NCI-H187 (cell line): ENCODE measurements at places on chromosomes 1 and 21.

DNA sequence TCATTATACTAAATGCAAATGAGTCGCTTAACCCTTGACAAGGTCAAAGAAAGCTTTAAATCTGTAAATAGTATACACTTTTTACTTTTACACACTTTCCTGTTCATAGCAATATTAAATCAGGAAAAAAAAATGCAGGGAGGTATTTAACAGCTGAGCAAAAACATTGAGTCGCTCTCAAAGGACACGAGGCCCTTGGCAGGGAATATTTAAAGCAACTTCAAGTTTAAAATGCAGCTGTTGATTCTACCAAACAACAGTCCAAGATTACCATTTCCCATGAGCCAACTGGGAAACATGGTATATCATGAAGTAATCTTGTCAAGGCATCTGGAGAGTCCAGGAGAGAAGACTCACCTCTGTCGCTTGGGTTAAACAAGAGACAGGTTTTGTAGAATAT is 62.7 kb downstream of the CAPN2 start:
- DNase-seq = no peak

DNA sequence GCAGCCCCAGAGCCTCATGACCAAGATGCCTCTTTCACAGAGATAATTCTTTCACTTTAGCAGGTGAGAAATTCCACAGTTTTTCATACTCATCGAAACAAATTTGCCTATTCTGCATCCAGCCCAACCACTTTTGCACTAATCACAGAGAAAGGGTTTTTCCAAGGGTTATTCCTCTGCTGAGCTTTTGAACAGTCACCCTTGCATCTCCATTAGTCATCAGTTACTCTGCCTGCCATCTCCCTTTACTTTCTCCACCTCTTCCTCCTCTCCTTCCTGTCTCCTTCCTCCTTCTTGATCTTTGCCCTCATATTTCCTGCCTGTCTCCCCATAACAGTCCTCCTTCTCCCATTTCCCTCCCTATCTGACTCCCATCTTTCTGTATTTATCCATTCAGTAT is 43.9 kb downstream of the FH start:
- DNase-seq = no peak

GRCh38 chr21:18350216-18350615 is 53.4 kb downstream of the TMPRSS15 start:
- no peak for DNase-seq

DNA sequence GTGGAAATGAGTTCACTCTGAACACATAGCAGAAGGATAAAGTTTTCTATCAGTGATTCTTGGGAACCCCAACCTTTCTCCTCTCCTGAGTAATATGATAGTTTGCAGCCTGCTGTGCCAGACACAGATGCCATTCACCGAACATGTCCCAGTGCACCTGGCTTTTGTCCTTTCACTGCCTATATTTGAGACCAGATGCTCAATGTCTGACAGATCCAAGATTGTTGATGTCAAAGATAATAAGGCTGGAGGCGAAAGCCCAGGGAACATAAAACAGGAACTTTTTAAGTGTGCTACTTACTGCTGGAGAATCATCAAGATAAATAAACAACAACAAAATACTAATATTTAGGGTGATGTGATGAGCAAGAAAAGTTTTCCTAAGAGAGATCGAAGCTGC is 139.3 kb downstream of the TIAM1 start:
- no peak for DNase-seq

- DNase-seq = no peak
Observed at GRCh38 chr1:185857442-185857841, 123.3 kb downstream of the HMCN1 start.

DNA sequence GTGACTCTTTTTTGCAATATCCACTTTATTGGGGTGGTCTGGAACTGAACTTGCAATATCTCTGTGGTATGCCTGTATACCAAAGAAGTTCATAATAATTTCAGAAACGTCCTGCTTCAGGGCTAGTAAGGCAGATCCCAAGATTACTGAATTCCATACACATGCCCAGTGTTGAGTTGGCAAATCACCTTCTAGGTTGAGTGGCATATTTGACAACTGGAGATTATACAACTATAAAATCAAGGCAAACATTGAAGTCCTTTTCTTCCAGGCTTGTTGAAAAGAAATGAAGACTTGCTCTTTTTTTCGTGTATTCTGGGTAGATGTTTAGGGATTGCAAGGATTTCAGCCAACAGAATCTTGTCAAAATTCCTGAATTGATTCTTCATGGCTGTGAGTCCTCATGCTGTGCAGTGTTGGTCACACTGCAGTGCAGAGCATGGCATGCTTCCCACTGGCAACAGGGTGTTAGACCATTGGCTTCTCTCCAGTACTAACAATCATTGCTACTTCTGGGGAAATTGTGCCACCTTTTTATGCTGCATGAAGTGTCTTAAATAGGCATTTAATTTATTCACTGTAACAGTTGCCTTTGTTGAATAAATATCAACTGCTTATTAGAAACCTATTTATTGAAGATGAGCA is 367.1 kb upstream of the ADGRL4 start:
- DNase-seq = no peak

GRCh38 chr1:166915042-166915441 is 39.0 kb upstream of the TADA1 start:
- no peak for DNase-seq

- DNase-seq = no peak
Observed at GRCh38 chr1:201096041-201096461, 16.2 kb downstream of the CACNA1S start.

DNA sequence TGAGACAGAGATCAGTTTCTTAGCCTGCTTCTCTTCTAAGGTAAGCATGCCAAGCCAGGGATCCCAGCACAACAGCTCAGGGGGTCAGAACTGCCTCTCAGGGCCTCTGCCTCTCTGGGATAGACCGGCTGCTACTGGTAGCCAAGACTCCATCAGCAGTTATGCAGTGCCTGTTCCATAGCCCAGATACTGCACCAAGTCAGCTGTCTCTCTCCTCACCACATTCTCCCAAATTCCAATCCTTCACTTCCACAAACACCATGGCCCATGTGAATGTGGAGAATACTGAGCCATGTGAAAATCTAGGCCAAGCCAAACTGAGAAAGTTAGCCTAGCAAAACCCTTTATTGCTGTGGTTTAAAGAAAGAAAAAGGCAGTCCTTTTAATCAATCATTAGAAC is 37.5 kb downstream of the CDC42BPA start:
- no peak for DNase-seq

- no peak for DNase-seq
Observed at GRCh38 chr1:240621249-240621648, 9.3 kb upstream of the GREM2 start.

GRCh38 chr1:4380564-4381168 is 273.7 kb upstream of the AJAP1 start:
- DNase-seq = no peak
